ENCODE measurements at places on chromosomes 3 and 15. TPM values are rescaled to one million over a fixed set of nuclear protein-coding genes. Genes with fewer than 3 reads are reported as not detected.

Gene APOD
- not detected for total RNA-seq

Gene SPATA12
- total RNA-seq = not detected

Gene PIF1
- 0.17 TPM for total RNA-seq

Gene ASTE1
- 28.1 TPM for total RNA-seq

Gene NT5DC2
- total RNA-seq = 5.5 TPM

Gene DNASE1L3
- total RNA-seq = not detected

Gene THPO
- not detected for total RNA-seq

Gene WDR76
- 17.2 TPM for total RNA-seq

Gene USP50
- total RNA-seq = not detected

DNA sequence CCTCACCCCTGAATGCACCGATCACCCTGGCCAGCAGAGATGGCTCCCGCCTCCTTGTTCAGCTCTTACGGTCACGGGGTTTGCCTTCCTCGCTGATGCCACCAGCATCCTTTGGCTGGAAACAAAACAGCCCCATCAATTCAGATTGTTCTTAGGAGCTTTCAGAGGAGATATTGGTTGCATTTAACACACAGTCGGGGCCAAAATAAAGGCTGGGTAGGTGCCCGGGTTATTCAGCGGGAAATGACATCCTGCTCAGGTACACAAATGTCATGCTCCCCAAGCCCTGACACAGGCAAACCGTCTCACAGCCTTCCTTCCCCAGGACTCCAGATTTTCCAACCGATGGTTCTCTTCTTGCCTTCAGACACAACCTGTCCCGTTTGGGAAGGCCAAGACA is 62.4 kb upstream of the MEF2A start:
- DNase-seq = no peak

DNA sequence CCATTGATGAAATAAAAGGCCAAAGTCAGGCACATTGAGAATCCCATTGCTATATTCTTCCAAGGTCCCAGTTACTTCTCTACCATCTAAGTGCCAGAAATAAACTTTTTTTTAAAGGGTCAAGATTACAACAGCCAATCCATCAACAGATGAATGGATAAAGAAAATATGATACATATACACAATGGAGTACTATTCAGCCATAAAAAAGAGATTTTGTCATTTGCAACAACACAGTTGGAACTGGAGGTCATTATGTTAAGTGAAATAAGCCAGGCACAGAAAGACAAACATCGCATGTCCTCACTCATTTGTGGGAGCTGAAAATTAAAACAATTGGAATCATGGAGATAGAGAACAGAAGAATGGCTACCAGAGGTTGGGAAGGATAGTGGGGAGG is 25.5 kb downstream of the ULK4 start:
- no peak for DNase-seq

- peak; percentile 7 for DNase-seq
Observed at GRCh38 chr15:92005154-92005553, 151.6 kb downstream of the SLCO3A1 start.

- DNase-seq = no peak
Observed at GRCh38 chr3:75303741-75304140, 360.4 kb upstream of the FRG2C start.

DNA sequence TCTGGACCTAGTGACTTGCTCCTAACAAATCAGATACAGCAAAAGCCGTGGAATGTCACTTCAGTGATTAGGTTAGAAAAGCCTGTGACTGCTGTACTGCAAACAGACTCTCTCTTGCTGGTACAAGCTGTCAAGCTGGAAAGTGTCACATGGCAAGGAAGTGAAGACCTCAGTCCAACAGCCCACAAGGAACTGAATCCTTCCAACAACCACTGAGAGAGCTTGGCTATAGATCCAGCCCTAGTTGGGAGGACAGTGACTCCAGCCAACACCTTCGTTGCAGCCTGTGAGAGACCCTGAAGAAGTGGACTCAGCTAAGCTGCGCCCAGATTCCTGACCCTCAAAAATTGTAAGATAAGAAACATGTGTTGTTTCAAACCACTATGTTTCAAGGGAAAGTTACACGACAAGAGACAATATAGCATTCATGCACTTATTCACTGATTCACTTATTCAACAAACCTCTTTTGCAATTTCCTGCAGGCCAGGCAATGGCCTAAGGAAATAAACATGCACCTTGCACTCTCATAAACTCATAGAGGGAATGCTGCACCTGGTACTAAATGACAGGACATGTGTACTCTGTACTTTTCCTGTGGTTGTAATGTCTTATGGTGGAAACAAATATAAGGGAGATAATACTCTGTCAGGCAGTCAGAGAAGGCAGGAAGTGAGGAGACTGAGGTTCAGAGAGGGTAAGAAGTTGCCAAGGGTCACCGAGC is 142.9 kb downstream of the CADPS start:
- DNase-seq = no peak

DNA sequence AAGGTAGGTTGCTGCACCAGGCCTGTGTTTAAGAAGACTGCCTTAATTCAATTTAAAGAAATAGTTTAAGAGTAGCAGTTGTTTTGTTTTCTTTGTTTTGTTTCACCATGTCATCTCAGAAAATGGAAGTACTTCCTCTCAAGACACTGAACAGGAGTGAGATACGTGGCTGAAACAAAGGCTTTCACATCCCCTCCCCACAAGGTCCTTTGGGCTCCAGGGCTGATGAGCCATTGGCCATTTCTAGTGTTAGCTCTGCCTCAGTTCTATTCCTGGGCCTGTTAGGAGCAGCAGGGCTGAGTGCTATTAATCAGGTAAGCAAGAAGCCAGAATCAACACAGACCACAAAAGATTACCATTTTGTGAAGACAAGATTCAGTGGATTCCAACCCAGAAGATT is 132.8 kb downstream of the KCNAB1 start:
- no peak for DNase-seq

DNA sequence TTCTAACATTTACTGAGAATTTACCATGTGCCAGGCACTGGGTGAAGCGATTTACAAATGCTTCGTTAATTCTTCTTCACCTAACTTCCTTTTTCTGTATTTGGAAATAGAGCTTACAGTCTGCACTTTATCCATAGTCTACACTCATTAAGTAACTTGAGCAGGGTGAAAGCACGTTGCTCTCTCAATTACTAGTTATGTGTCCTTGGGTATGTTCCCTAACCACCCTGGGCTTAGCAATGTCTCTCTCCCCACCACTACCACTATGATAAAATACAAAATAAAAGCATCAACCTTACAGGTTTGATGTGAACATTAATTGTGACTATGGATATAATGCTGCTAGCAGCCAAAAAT is 172.9 kb upstream of the SLC2A2 start:
- no peak for DNase-seq

- DNase-seq = no peak
Observed at GRCh38 chr3:48459331-48459730, 12.8 kb downstream of the ATRIP start.

GRCh38 chr3:111418391-111418790 is 123.6 kb upstream of the CD96 start:
- DNase-seq = no peak

DNA sequence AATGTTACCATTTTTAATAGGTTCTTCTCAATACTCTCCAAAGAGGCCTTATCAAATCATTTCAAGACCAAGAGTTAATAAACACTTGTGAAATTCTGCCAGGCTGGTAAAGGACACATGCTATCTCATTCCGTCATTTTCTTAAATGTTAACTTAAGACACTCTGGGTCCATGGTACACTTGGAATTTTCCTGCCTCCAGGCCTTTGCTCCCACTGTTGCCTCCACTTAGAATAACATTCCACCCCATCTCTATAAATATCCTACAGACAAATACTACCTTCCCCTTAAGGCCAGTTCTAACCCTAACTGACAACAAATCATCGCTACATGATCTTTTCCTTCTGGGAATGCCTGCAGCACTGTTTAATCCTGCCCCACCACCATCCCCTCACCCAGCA is 24.1 kb downstream of the MAGI1 start:
- no peak for DNase-seq

- DNase-seq = no peak
Observed at GRCh38 chr3:81339040-81339845, 422.2 kb downstream of the GBE1 start.

DNA sequence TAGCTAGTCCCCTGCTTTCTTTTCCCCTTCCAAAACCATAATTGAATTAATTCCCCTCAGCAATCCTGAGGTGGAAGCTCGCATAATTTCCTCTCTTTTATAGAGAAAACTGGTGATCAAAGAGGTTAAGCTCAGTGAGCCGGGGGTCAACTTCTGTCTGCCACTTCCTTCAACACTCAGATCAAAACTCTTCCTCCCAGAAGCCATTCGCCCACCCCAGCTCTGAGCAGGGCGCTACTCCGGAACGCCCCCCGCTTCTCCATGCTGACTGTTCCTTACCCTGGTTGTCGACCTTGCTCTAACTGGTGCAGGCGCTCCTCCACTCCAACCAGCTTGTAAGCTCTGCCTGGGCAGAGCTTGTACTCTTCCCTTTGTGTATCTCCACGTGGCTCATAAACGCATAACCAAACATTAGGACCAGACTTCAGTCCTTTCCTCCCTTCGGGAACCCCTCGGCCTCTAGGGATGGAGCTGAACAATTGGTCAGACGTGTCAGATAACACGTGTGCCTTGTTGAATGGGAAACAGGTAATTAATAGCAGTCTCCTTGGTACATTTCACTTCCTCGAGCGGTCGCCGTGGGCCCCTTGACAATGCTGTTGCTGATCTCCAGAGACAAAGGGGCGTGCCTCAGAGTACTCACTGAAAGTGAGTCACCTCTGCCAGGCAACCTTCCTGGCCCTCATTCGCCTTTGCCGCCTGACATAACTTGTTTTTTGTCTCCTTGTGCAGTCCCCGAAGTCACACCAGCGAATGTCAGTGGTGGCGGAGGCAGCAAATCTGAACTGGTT is 71.8 kb downstream of the IL5RA start:
- DNase-seq = no peak

GRCh38 chr3:113634782-113635474 is 61.5 kb downstream of the USF3 start:
- no peak for DNase-seq

DNA sequence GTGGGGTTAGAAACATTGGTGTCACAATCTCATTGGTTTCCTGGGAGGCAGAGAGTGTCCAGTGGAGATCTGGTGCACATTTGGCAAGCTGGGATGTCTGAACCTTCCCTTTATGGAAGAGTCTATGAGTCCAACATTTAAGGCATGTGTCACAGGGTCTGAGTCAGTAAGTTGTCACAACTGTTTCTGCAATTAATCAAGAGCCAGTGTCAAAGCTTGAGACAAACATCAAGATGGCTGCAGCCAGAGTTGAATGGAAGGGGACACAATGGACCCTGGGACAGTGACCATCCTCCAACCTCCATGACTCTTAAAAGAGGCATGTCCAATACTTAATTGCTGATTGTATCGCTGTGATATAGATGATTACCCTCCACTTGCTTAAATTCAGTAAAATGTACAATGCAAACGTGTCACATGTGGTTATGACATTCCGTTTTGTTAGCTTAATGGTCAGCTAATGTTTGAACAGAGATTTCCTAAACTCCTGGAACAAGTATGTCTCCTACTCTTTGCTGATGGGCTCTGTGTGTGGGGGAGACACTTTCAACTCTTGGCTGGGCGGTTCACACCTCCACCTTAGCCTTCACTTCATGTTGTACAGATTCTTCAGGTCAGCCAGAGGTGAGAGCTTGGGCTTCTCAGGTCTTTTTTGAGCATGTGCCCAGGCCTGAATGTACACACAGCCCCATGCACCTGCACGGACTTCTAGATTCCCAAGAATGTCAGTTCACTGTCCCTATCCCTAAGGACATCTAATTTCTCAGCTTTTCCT is 79.9 kb upstream of the PRR23E start:
- no peak for DNase-seq
